Gastroesophageal sphincter (tissue), 4 donors: ENCODE measurements at places on chromosomes 4 and X. TPM values are rescaled to one million over a fixed set of nuclear protein-coding genes. Genes with fewer than 3 reads are reported as not detected.

Gene DUSP21
- total RNA-seq: not detected

GRCh38 chrX:9952300-9952699 is 14.9 kb upstream of the CLDN34 start:
- no peak for ATAC-seq

DNA sequence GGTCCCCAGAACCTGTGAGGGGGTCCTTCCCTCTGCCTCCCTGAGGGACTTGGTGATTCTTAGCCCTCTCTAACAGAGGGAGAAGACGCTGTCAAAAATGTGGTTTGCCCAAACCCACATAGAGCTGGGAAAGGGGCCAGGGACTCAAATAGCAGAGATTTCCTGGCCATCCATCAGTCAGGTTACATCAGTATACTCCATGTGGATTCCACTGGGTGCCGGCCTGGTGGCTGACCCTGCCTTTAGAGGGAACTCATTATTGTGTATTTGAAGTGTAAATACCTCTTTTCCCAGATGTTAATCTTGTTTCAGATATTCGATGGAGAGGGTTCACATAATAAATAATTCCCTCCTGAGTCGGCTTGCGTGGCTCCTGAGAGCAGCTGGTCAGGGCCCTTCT is 130.3 kb downstream of the TBL1X start:
- ATAC-seq: no peak

Gene ATP8A1
- 21.9 TPM for total RNA-seq
